ENCODE measurements at places on chromosomes 6 and 20.

- DNase-seq = no peak
Measured at GRCh38 chr6:108434222-108434621, 126.5 kb upstream of the FOXO3 start.

GRCh38 chr6:27333642-27334040 is 21.6 kb upstream of the POM121L2 start:
- DNase-seq = no peak

- DNase-seq = no peak
Measured at GRCh38 chr6:106966671-106967640, 7.6 kb downstream of the CD24 start.

- DNase-seq = no peak
Measured at GRCh38 chr6:103720393-103720792, 1139.3 kb downstream of the HACE1 start.

- DNase-seq = no peak
Measured at GRCh38 chr6:31582230-31582643, at the start of gene LTB. TSS of gene LTB (minus strand) at chr6:31582424. CDS start at chr6:31582417, 7 bp downstream.

DNA sequence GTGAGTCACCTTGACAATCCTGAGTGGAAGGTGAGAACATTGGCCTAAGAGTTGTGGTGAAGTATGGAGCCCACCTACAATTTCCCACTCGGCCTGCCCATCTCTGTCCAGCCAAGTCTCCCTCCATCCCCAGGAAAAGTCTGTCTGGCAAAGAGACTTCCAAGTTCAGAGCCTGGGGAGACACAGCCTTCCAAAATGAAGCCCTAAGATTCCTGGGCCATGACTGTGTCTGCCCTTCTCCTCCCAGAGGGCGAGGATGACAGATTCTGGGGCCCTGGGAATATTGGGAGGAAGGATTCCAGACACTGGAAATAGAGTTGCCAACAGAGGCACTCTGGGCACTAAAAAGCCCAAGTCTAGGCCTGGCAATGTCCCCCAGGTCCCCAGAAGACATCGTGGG is 176.8 kb downstream of the NFATC2 start:
- DNase-seq = no peak

GRCh38 chr6:130368576-130368975 is 2.8 kb downstream of the TMEM200A start:
- no peak for DNase-seq
